ENCODE measurements at places on chromosomes 7 and 10. TPM values are rescaled to one million over a fixed set of nuclear protein-coding genes. Genes with fewer than 3 reads are reported as not detected.
A peak's percentile ranks its signal among the peaks of the same experiment; 100 is the strongest.

TWIST1 gene
- polyA plus RNA-seq: not detected

GRCh38 chr7:39164887-39165286 lies 187.2 kb downstream of the POU6F2 start:
- no peak for DNase-seq

- DNase-seq: no peak
Measured at GRCh38 chr7:1666317-1666822, 3.7 kb upstream of the ELFN1 start.

- no peak for DNase-seq
Measured at GRCh38 chr10:86263907-86264306, 102.7 kb downstream of the GRID1 start.

ACHE gene
- 0.40 TPM for polyA plus RNA-seq

- DNase-seq: peak; percentile 13
Measured at GRCh38 chr7:17939606-17940301, 540 bp downstream of the SNX13 start.

DNA sequence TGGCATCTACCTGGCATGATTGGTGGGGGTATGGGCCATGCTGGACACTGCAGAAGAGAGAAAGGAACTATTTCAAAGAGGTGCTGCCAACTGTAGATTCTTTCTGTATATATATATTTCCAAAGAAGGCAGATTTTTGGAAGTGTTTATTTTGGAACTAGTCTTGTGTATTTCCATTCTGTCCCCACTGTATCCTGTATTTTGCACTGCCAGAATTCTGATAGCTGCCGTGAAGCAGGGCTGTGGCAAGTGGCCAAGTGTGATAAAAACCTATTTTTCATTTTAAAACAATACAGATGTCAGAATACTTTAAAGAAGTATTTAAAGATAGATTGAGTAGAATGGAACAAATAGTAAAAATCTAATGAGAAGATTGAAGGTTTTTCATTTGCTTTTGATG lies 17.1 kb downstream of the MCU start:
- DNase-seq: no peak

SMO gene
- 23.8 TPM for polyA plus RNA-seq

GRCh38 chr10:58675321-58675720 lies 162.6 kb downstream of the BICC1 start:
- no peak for DNase-seq

FRMD4A gene
- polyA plus RNA-seq: 0.26 TPM

DNA sequence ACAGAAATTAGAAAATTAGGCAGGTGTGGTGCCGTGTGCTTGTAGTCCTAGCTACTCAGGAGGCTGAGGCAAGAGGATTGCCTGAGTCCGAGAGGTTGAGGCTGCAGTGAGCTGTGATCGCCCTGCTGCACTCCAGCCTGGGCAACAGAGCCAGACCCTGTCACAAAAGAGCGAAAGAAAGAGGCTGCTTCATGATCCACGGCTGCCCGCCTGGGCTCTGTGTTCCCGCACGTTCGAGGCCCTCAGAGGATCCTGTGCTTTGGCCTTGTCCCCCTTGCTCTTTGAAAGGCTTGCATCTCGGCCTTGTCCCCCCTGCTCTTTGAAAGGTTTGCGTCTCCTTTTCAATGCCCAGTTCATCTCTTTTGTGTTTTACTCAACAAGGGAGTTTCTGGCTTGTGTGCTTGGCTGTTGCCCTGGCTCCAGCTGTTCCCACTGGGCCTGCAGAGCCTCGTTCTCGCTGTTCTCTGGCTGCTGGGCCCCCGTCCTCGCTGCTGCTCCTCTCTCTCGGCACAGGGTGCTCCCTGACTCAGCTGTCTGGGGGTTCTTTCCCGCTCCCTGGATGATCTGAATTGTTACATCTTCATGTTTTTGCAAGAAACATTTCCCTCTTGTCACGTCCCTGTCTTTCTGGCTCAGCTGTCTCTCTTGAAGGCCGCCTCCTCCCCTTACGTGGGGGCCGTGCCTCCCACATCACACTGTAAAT lies 45.1 kb upstream of the INPP5A start:
- no peak for DNase-seq

DNA sequence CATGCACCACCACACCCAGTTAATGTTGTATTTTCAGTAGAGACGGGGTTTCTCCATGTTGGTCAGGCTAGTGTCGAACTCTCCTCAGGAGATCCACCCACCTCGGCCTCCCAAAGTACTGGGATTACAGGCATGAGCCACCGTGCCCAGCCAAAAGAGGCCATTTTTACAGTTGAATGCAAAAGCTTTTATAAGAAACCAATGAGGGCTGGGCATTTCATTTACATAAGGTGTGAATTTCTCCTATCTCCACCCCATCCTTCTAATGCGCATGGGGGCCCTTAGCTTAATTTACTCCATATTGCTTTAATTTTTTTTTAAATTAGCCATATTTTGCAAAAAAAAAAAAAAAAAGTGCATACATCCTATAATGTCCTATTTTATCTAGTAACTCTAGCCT lies 25.1 kb upstream of the EIF4H start:
- no peak for DNase-seq

ZNF655 gene
- 83.2 TPM for polyA plus RNA-seq

- no peak for DNase-seq
Measured at GRCh38 chr7:105752671-105753275, 123.6 kb downstream of the ATXN7L1 start.

Measured in HepG2 (cell line).